SK-N-MC (cell line): ENCODE measurements at places on chromosomes 6 and 20.

DNA sequence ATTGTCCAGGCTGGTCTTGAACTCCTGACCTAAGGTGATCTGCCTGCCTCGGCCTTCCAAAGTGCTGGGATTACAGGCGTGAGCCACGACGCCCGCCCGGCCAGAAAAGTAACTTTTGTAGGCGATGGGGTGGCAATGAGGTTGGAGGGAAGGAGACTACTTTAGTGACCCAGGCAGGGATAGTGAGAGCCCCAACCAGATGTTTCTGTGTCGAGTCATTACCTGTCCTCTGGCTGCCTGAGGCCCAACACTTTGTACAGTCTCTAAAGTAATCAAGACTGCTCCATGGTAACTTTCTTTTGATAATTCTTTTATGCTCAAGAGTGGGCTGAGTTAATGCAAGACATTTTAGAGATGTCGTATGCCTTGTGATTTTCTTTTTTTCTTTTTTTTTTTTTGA is 6.8 kb downstream of the SASH1 start:
- DNase-seq, result no peak

DNA sequence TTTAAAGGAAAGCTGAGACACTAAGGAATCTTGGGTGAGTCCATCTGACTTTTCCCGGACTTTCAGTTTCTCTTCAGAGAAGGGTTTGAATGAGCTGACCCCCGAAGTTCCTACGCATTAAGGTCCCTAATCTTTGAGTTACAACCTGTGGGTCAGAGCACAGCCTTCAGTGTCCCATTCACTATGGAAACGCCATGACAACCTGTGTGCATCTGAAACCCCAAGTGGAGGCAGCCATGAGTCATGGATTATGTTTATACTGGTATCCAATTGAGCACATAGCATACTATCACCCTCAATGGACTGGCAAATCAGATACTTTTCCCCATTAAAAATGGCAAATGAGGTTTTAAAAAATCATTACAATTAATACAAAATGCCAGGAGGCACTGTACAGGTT is 11.4 kb downstream of the MYLK4 start:
- no peak for DNase-seq

- DNase-seq, result no peak
Measured at GRCh38 chr6:21396313-21396712, 197.2 kb upstream of the SOX4 start.

DNA sequence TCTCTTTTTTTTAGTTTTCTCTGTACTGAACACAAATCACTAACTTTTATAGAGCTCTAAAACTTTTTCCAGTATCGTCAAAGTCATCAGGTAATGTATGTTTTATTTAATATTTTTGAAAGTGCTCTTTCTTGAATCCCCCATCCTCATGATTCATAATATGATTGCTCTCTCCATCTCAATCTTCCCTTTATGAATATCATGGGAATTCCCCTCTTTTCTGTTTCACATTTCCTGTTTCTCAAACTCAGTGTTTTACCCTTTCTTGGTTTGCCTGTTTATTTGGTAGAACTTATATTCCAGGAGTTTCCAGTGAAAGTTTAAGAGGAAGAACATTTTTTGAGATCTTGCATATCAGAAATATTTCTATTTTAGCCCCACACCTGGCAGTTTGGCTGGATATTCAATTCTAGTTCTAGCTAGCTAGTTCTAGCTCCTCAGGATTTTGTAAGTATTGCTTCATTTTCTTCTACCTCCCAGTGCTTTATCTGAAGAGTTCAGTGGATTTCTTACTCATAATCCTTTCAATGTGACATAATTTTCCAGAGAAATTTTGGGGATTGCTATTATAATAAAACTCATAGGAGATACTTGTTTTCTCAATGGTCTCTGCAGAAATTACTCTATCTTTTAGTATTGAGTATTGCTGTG is 6.1 kb upstream of the C6orf58 start:
- DNase-seq, result no peak

- peak; percentile 3 for DNase-seq
Measured at GRCh38 chr6:86192123-86192522, 549.4 kb upstream of the SYNCRIP start.

DNA sequence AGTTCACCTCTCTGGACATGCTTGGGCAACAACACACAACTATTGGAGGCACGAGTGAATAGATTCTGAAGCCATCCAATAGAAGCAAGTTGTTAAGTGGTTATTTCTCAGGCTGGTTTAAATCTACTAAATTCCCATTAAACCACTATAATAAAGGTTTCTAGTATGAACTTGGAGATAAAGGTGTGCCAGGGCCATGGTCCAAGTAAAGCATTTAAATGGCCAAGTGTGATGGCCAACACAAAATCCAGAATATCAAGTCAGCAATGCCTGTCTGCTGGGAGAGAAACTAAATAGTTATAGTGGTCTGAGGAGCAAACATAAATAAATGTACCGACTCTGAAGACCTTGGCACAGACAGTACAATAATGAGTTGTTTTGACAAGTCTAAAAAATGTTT is 294.3 kb upstream of the STXBP5 start:
- no peak for DNase-seq

DNA sequence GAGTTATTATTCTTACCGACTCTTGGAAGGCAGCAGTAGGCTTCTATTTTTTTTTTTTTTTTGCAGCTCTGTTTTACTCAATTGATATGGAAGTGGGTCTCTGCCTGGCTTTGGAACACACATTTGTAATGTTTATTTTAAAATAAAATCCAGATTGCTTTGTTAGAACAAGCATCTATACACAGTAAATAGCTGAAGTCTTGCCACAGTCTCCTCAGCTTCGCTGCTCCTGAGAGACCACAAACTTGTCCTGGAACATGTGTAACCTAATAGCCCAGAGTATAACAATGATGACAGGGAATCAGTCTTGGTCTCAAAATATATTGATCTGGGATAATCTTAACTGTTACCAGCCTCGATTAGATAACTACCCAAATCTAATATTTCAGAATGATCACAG is 299.8 kb upstream of the NOX3 start:
- no peak for DNase-seq

GRCh38 chr6:157068691-157069324 is 254.5 kb downstream of the TMEM242 start:
- no peak for DNase-seq

DNA sequence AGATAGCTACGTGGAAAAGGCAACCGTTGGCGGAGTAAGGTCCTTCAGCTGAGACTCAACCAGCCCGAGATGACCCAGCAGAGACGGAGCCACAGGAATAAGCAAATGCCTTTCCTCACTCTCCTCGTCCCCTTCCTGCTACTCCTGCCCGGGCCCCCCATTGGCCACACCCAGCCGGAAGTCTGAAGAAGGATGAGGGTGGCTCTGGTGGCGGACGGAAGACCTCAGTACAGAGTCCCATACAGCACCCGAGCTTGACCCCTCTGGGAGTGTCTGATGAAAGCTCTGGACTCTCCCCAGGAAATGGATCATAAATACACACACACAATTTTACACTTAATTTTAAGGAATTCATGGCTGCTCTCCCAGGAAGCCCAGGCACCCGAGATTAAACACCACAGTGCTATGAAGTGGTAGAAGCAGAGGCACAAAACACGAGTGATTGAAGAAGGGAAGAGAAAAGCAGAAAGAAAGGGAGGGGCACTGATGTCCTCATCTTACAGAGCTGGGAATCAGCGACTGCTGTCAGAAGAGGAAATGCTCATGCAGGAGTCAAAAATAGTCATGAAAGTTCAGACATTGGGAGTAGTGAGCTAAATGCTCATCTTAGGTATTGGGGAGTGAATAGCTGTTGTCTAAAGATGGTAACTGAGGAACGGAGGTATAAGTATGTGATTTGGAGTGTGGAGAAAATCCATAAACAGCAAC is 125.6 kb downstream of the BANF2 start:
- no peak for DNase-seq

DNA sequence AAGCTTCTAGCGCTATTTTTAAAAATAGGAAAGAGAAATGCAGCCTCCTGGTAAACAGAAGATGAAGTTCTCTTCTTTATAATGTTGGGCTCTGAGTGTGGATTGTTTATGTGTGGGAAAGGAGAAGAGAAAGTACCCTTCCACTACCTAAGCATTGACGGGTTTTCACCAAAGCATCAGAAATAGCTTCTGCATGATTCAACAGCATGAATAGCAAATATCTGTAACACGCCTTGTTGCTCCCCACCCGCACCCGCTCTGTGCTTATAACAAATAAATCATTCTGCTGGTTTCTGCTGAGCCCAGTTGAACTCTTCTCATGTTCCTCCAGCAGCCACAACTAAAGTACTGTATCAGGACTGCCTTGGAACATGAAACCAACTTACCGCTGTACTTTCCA is 20.7 kb downstream of the TXLNB start:
- DNase-seq, result no peak

- DNase-seq, result no peak
Measured at GRCh38 chr6:131419702-131420101, 153.3 kb upstream of the ARG1 start.

DNA sequence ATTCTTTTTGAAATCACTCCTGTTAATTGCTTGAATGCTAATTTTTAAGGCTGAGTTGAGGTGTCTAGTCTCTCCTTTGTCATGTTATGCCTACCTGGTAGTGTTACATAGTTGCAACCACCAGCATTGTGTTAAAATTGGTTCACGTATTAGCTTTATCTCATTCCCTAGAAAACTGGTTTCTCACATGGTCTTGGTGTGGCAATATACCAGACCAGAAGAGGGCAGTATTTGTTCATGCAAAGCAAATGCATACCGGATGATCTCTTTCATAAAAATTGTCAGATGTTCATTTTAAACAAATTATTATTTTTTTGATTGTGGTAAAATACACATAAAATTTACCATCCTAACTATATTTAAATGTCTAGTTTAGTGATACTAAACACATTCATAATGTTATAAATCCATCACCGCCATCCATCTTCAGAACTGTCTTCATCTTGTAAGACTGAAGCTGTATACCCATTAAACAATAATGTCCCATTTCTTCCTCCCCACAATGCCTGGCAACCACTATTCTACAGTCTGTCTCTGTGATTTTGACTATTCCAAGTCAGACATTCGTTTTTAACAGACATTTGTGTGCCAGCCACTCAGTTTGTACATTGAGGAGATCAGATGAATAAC is 92.8 kb downstream of the ATRN start:
- peak; percentile 50 for DNase-seq

DNA sequence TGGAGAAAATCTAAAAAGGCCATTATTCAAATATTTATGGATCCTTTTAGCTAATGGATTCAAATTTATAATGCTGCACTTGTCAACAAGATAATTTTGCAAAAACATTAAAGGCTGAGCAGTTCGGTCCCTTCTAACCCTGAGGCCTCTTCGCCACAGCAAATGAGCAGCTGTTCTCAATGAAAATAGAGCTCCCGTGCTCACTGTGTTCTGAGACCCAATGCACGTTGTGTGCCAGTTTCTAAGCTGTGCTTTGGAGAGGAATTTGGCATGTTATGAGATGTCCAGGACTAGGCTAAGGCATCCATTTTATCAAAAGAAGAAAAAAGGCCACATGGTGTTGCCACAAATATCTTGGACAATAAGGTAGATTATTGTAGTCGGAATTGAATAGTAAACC is 220.1 kb upstream of the TSHZ2 start:
- no peak for DNase-seq

DNA sequence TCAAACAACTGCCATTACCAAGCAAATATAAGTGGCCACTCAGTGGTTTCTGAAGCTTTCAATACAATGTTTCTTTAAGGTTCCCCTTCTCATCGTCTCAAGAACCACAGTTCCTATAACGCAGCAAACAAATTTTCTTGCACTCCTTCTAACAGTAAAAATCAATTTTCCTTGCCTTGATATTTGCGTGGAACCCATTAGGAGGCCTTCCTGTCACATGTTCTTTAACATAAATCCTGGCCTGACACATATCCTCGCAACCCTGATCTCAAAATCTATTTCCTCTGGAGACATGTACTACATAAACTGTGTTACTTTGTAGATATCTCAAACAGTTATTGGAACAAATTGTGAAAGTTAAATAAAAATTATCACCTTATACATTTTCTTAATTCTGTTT is 65.9 kb upstream of the MANEA start:
- DNase-seq, result peak; percentile 89

DNA sequence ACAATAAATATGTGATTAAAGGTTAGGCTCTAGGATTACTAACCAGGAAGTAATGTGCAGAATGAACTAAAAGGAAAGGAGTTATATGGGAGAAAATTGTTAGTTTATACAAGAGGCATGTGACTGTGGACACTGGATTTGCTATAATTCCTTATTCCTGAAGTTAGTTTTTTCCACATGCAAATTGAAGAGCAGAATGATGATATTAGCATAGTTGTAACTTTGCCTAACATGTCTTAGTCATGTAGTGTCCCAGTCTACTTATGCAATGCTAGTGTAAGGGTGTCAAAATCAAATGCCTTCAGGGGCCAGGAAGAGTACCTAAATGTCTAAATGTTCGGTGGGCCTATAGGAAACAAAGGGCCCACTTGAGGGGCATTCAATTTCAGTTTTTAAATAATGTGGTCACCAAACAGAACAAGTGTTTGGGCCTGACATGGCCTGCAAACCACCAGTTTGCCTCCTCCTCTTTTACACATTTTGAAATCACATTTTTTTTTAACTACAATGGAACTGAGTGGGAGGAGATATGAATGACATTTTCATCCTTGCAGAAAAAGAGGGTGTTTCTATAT is 28.0 kb upstream of the CEP85L start:
- DNase-seq, result no peak

DNA sequence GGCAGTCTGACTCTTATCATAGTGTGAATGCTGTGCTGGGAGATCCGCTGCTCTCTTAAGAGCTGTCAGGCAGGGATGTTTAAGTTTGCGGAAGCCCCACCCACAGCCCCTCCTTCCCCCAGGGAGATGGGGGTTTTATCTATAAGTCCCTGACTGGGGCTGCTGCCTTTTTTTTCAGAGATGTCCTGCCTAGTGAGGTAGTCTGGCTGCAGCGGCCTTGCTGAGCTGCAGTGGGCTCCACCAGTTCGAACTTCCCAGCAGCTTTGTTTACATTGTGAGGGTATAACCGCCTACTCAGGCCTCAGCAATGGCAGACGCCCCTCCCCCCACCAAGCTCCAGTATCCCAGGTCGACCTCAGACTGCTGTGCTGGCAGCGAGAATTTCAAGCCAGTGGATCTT is 75.7 kb upstream of the UST start:
- no peak for DNase-seq

DNA sequence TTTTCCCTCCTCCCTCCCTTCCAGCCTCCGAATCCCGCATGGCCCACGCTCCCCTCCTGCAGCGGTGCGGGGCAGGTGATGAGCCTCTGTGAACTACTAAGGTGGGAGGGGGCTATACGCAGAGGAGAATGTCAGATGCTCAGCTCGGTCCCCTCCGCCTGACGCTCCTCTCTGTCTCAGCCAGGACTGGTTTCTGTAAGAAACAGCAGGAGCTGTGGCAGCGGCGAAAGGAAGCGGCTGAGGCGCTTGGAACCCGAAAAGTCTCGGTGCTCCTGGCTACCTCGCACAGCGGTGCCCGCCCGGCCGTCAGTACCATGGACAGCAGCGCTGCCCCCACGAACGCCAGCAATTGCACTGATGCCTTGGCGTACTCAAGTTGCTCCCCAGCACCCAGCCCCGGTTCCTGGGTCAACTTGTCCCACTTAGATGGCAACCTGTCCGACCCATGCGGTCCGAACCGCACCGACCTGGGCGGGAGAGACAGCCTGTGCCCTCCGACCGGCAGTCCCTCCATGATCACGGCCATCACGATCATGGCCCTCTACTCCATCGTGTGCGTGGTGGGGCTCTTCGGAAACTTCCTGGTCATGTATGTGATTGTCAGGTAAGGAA is at the start of gene OPRM1:
TSS of gene OPRM1 (plus strand) at position 10 of the 612 bp plus-strand sequence. CDS start at position 315, 305 bp downstream.
- no peak for DNase-seq
